ENCODE measurements at places on chromosomes 1 and 21.

GRCh38 chr1:90414201-90414600 is 302.9 kb downstream of the BARHL2 start:
- no peak for DNase-seq

GRCh38 chr1:47915677-47916353 is 81.4 kb downstream of the TRABD2B start:
- no peak for DNase-seq

- no peak for DNase-seq
Measured at GRCh38 chr1:200275816-200276453, 133.9 kb downstream of the ZNF281 start.

GRCh38 chr21:42653231-42654061 is at the start of gene PDE9A:
Gene PDE9A (plus strand): TSS chr21:42653621. CDS start chr21:42653815, 194 bp downstream.
- DNase-seq, result no peak

DNA sequence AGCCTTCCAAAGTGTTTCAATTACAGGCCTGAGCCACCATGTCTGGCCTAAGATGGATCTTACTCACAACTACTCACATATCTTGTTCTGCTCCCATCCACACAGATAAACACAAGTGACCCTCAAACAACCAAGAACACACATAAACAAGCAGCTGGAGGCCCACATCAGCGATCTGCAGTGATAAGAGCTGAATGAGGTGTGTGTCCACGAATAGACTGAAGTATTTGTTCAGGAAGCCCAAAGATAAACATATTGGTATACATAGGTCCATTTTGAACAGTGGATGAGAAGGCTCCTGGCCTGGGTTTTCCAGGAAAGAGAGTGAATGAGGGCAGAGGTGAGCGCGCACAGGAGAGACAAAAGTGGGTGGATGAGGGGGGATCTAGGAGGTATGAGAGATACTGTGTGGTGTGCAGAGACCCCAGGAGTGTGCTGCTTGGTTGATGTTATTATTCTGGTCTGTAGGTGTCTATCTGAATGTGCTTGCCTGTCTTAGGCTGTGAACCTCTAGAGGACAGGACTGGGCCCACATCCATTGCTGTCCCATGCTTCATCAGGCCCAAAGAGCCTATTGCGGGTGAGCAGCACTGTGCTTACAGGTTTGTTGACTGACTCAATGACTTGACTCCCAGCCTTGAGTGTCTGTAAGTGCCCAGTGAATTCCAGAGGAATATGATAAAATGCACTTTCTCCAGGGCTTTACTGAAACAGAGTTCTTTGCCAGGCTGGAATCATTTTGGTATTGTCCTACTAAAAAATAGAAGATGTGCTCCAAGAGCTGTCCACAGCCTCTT is 79.9 kb upstream of the ATP1A1 start:
- DNase-seq, result no peak

GRCh38 chr1:33377013-33377412 is 53.9 kb downstream of the PHC2 start:
- DNase-seq, result no peak

GRCh38 chr1:65994223-65994622 is 201.5 kb downstream of the PDE4B start:
- DNase-seq, result no peak

GRCh38 chr1:40391688-40392145 is 18.2 kb downstream of the SMAP2 start:
- DNase-seq, result no peak

DNA sequence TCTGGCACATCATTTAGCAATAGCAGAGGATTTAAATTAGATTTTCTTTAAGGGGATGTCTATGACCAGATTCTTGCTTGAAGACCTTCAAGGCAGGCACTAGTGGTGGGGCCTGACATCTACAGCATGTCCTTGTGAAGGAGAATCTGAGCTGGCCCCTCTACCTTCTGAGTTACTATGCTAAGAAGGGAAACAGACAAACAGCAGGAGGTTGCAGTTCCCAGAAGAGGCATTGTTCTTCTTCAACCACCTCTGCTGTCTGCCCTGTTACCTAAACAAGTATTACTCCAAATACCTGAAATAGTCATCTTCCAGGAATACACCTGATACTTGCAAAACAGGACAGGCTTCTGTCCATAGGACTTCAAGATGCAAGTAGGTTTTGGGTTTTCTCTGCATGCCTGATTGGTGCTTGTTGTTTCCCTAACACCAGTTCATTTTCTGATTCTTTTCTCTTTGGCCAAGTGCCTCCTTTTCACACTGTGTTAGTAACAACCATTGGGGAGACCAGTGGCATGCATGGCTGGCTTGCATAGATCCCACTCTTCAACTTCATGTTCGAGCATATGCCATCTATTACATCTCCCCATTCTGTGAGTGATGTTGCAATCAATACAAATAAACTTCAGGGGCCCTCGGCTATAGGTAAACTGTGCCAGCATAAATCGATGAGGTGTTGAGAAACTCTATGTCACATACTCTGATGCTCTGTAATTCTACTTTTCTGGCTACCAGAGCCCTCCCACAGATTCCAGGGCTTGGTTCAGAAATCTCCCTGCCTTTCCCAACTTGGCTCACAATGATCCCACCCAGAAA is 93.0 kb upstream of the DUSP10 start:
- DNase-seq, result no peak

GRCh38 chr21:38454161-38454560 is 44.1 kb downstream of the ERG start:
- DNase-seq, result no peak

DNA sequence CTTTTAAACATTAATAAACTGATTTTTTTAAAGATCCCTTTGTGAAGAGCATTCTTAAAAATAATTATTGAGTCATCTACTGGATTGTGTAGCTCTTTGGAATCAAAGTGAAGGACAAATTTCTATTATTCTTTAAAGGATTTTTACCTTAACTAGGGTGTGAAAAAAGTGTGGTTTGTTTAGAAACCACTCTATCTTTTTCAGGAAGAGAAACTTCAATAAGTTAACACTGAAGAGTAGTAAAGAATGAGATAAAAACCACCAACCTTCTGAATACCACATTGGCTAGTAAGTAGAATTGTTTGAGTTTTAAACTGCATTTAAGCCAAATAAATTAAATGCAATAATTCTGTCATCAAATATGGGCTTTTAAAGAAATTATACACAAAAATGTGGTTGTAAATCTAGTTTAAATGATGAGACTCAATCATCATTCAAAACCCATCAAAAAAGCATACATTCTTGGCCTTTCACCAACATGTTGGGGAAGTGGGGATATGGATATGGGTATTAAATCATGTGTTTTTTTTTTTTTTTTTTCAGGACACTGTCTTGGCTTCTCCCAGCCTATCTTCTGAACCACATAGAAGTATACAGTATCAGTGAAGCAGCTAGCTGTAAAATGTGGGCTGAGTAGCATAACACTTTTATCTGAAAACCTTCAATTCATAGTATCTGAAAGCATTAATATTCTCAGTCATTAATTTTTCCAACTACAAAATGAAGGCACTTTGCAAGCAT is 4.8 kb downstream of the S1PR1 start:
- peak; percentile 57 for DNase-seq

DNA sequence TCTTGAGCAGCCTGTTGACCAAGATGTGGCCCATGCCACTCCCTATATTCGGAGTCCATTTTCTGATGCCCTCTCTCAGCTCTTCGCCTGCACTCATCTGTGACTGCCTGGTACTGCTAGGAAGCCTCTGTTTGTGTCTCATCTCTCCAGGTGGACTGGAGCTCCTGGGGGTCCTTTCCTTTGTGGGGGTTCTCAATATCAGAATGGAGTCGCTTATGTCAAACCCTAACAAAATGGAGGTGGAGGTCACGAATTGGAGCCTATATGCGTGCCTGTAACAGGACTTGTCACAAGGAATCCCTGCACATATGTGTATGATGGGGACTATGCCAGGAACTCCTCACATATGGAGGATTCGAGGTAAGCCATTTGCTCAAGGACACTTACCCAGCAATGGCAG is 46.7 kb upstream of the ATP5PO start:
- no peak for DNase-seq

DNA sequence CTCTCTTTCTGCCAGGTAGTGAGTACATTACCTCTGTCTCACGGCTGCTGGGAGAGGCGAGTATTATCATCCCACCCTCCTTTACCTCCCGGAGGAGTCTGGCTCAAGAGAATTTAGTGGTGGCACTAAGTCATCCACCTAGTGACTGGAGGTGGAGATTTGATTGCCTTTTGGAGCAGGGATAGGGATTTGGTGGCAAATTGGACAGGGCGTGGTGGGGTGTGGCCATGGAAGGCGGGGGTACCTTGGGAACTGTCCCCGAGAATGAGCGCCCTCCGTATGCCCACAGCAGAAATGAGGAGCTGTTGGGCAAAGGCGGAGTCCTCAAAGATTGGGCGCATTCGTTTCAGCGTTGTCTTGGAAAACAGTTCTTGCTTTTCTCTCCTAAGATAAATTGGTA is 32.1 kb upstream of the HMGN1 start:
- DNase-seq, result no peak

DNA sequence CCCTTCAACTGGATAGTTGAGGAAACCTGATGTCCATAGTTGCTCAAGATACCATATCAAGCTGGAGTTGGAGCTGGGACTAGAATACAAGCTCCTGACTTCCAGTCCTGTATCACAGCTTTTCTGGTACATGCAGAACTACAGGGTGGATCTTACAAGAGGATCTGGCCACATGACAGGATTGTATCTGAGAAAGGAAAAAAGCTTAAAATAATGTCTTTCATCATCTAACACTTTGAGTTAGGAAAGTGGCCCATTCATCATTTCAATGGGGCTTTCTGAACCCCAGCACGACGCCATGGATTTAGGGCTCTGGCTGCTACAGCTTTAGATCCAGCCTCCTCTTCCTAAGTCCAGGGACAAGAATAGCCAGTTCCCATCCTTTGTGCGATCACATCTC is 46.9 kb downstream of the RASSF5 start:
- no peak for DNase-seq

DNA sequence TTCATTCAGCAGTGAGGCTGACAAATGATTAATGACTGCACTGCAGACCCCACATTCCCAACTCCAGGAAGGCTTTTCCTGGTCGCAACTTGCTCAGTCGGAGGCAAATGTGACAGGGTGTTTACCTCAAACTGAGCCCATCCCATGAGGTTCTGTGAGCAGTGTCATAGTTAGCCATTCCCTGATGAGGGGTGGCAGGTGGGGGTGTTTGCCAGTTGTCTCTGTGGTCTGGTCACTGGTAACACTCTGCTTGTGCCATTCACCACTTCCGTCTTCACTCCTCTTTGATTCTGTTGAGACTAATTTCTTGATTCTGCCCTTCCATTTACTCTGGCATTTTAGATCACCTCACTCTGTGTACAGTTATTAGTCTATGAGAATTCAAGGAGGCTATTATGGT is 73.5 kb downstream of the NOS1AP start:
- no peak for DNase-seq

GRCh38 chr1:3569436-3569835 is 41.9 kb downstream of the MEGF6 start:
- DNase-seq, result no peak

- DNase-seq, result no peak
Measured at GRCh38 chr1:18828224-18828623, 31.2 kb downstream of the TAS1R2 start.

- DNase-seq, result no peak
Measured at GRCh38 chr1:161070761-161071160, 1.1 kb upstream of the ARHGAP30 start.

- DNase-seq, result peak; percentile 93
Measured at GRCh38 chr1:42940851-42941639, 17.6 kb downstream of the SLC2A1 start.

DNA sequence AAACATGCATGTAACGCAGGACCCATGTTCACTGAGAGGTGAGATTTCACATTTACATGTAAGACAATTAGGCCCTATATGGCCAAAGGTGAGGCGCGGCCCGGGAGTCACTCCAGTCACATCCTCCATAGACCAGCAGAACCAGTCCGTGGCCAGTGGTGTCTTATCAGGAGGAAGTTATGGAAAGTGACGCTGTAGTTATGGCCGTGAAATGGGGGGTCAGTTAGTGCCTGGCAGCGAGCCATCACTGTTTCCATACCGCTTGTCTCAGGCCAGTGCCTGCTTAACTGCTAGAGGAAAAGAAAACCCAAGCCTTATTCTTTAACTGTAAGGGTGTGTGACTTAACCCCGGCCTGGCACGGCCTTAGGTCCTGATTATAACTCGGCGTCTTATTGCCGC is 6.1 kb downstream of the C1orf159 start:
- DNase-seq, result no peak

DNA sequence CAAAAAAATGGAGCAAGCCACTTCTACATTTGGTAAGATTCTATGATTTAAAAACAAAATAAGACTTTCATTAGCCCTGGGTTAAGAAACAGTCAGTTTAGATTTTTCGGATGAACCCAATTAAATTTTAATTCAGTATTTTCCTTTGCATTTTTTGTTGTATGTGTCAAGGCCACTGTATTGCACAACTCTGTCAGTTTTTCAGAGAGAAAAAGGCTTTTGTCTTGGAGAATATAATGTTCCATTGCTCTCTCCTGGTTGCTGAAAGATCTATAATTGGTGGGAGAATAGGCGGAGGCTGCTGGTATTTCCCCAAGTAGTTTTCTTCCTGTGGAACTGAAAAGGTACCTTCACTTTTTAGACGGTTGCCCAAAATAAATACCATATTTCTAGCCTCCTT is 84.6 kb downstream of the NEGR1 start:
- no peak for DNase-seq

GRCh38 chr1:223207293-223208066 is 64.4 kb upstream of the TLR5 start:
- no peak for DNase-seq

GRCh38 chr1:216600730-216601609 is 122.3 kb downstream of the ESRRG start:
- DNase-seq, result peak; percentile 38

Data from MV-4-11 (cell line).